ENCODE measurements at places on chromosomes 2 and 18.

GRCh38 chr2:224134003-224134734 is 95.1 kb upstream of the SERPINE2 start:
- no peaks in the 10 kb centered on the region for H3K27me3 ChIP-seq
- H3K4me3 ChIP-seq, result no peak overlapping the region
- no peak overlapping the region for H3K27ac ChIP-seq
- DNase-seq, result no peak
- no peaks in the 10 kb centered on the region for H3K4me1 ChIP-seq

GRCh38 chr2:38362232-38362631 is 14.8 kb downstream of the ATL2 start:
- no peaks in the 10 kb centered on the region for H3K36me3 ChIP-seq
- no peak overlapping the region for H3K27ac ChIP-seq
- H3K27me3 ChIP-seq, result no peaks in the 10 kb centered on the region
- no peak for DNase-seq
- peaks cover 4% of the 10 kb centered on the region for H3K4me1 ChIP-seq

DNA sequence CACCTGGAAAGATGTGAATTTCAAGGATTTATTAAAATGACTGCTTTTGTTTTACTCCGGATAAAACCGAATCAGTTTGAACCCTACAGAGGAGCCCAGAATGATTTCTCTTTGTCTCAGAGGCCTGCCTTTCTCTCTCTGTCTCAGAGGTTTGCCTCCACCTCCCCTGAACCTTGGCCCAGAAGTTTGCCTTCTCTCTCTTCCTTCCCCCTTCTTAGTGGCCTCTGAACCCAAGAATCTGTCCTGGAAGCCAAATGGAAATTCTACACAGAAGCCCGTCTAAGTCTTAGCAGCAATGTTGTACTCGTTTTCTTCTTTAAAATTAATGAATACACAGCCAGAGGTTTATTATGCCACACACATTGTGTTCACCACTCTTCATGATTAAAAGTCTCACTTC is 200.7 kb downstream of the SOCS6 start:
- H3K27ac ChIP-seq, result no peak overlapping the region
- peaks cover 7% of the 10 kb centered on the region for H3K4me1 ChIP-seq
- H3K27me3 ChIP-seq, result no peaks in the 10 kb centered on the region
- no peaks in the 10 kb centered on the region for H3K36me3 ChIP-seq
- no peak overlapping the region for H3K4me3 ChIP-seq
- DNase-seq, result no peak

- H3K4me1 ChIP-seq, result no peaks in the 10 kb centered on the region
- no peak overlapping the region for H3K4me3 ChIP-seq
- no peaks in the 10 kb centered on the region for H3K36me3 ChIP-seq
- DNase-seq, result no peak
- H3K27me3 ChIP-seq, result no peaks in the 10 kb centered on the region
- no peak overlapping the region for H3K27ac ChIP-seq
These were observed 30.6 kb downstream of the MAPRE2 start for GRCh38 chr18:35071819-35072247.

- no peaks in the 10 kb centered on the region for H3K36me3 ChIP-seq
- H3K27ac ChIP-seq, result no peak overlapping the region
- no peaks in the 10 kb centered on the region for H3K4me1 ChIP-seq
- no peaks in the 10 kb centered on the region for H3K27me3 ChIP-seq
- H3K4me3 ChIP-seq, result no peak overlapping the region
- no peak for DNase-seq
These were observed 69.8 kb downstream of the TSN start for GRCh38 chr2:121825003-121825950.

GRCh38 chr2:3644246-3644525 is 13.8 kb upstream of the ALLC start:
- no peaks in the 10 kb centered on the region for H3K36me3 ChIP-seq
- no peak for DNase-seq
- no peak overlapping the region for H3K4me3 ChIP-seq

DNA sequence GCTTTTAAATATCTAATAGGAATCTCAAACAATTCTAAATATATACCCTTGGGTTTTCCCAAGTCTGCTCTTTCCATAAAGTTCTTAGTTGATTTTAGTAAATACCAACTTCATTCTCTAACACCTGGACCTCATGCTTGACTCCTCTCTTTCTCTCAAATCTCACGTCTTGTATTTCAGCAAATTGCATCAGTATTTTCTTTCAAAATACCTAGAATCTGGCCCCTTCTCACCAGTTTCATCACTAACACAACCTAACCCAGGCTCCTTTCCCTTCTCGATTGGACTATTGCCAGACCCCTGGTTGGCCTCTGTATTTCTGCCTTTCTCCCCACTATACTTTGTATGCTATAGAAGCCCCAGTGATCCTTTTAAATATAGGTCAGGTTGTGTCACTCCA is 23.0 kb upstream of the FAM171B start:
- H3K36me3 ChIP-seq, result no peaks in the 10 kb centered on the region
- no peak overlapping the region for H3K4me3 ChIP-seq
- H3K27me3 ChIP-seq, result no peaks in the 10 kb centered on the region

DNA sequence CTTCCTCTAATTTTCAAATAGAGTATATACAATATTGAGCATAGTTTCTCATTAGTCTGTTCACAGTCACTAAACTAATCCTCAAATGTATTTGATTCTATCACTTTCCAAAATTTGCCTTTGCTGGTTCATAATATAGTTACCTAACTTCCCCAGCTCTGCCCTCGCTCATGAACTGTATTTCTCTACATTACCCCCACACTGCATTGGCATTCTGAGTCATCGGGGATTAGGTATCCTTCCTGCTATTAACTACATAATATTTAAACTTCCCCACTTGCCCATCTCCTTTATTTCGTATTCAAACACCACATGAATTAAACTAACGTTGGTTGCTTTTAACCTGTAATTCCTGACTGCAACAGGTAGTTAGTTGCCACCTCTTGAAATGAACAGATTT is 14.8 kb upstream of the CLASP1 start:
- H3K4me3 ChIP-seq, result no peak overlapping the region
- H3K27ac ChIP-seq, result no peak overlapping the region

GRCh38 chr2:170181602-170182001 is 3.7 kb downstream of the MYO3B start:
- H3K4me3 ChIP-seq, result no peak overlapping the region
- H3K27me3 ChIP-seq, result no peaks in the 10 kb centered on the region
- no peak overlapping the region for H3K27ac ChIP-seq
- no peaks in the 10 kb centered on the region for H3K36me3 ChIP-seq

DNA sequence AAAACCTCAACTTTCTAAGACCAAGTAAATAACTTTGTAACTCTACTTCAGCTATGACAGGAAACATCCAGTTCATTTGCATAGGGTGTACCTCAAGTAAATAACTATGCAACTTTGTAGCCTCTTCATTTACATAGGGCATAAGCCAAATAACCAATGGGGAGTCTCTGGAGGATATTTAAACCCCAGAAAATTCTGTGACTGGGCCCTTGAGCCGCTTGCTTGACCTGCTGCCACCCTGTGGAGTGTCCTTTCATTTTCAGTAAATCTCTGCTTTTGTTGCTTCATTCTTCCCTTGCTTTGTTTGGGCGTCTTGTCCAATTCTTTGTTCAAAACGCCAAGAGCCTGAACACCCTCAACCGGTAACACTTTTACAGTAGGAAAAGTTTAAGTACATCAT is 1112.7 kb upstream of the NRXN1 start:
- no peaks in the 10 kb centered on the region for H3K27me3 ChIP-seq
- no peaks in the 10 kb centered on the region for H3K36me3 ChIP-seq
- H3K27ac ChIP-seq, result no peak overlapping the region
- H3K4me1 ChIP-seq, result no peaks in the 10 kb centered on the region

- H3K27me3 ChIP-seq, result no peaks in the 10 kb centered on the region
- no peak overlapping the region for H3K27ac ChIP-seq
- H3K4me1 ChIP-seq, result peaks cover 28% of the 10 kb centered on the region
- no peaks in the 10 kb centered on the region for H3K36me3 ChIP-seq
- no peak overlapping the region for H3K4me3 ChIP-seq
These were observed 14.2 kb downstream of the LIMS2 start for GRCh38 chr2:127661072-127661649.

DNA sequence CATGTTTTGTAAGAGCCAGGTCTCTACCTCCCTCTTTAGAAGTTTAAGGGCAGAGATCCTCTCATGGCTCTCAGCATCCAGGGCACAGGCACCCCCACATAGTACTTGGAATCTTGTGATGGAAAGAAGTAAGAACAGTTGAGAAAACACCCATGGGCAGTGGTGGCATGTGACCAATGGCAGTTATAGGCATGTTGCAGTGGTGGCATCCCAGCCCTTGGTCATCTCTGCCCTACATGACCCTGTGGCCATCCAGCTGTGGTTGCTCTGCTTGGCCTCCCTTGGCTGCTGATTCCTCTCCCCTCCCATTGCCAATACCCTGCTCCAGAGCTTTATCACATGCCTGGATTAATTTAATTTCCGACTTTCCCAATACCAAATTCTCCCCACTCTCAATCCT is 13.3 kb upstream of the MSH2 start:
- DNase-seq, result no peak
- H3K27ac ChIP-seq, result no peak overlapping the region
- H3K4me3 ChIP-seq, result no peak overlapping the region

- no peak overlapping the region for H3K4me3 ChIP-seq
- H3K27ac ChIP-seq, result no peak overlapping the region
- H3K36me3 ChIP-seq, result no peaks in the 10 kb centered on the region
These were observed 138.2 kb downstream of the SH3RF3 start for GRCh38 chr2:109266998-109267854.

GRCh38 chr18:38322206-38322605 is 756.6 kb upstream of the CELF4 start:
- H3K4me3 ChIP-seq, result no peak overlapping the region
- no peaks in the 10 kb centered on the region for H3K36me3 ChIP-seq
- DNase-seq, result no peak
- no peaks in the 10 kb centered on the region for H3K27me3 ChIP-seq

- H3K27ac ChIP-seq, result no peak overlapping the region
- H3K36me3 ChIP-seq, result no peaks in the 10 kb centered on the region
- no peak overlapping the region for H3K4me3 ChIP-seq
- DNase-seq, result no peak
- H3K4me1 ChIP-seq, result no peaks in the 10 kb centered on the region
These were observed 9.6 kb upstream of the ALPK2 start for GRCh38 chr18:58638441-58638840.

DNA sequence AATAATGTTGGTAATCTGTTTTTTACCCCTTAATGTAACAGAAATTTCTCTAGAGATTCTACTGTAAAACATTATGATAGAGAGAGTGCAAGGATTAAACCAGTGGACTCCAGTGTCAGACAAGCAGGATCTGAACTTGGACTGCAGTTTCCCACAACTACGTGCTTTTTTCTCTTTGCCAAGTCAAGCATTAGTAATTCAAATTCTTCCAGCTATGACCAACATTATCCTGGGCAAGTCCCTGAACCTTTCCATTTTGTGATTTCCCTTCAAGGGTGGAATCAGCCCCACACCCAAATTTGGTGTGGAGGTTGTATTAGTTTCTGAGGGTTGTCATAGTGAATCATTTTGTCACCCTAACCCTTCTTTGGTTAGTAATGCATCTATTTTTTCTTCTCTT is 482.0 kb downstream of the ZNF516 start:
- H3K4me1 ChIP-seq, result no peaks in the 10 kb centered on the region
- H3K4me3 ChIP-seq, result no peak overlapping the region
- no peak overlapping the region for H3K27ac ChIP-seq
- H3K36me3 ChIP-seq, result no peaks in the 10 kb centered on the region
- no peak for DNase-seq
- no peaks in the 10 kb centered on the region for H3K27me3 ChIP-seq

DNA sequence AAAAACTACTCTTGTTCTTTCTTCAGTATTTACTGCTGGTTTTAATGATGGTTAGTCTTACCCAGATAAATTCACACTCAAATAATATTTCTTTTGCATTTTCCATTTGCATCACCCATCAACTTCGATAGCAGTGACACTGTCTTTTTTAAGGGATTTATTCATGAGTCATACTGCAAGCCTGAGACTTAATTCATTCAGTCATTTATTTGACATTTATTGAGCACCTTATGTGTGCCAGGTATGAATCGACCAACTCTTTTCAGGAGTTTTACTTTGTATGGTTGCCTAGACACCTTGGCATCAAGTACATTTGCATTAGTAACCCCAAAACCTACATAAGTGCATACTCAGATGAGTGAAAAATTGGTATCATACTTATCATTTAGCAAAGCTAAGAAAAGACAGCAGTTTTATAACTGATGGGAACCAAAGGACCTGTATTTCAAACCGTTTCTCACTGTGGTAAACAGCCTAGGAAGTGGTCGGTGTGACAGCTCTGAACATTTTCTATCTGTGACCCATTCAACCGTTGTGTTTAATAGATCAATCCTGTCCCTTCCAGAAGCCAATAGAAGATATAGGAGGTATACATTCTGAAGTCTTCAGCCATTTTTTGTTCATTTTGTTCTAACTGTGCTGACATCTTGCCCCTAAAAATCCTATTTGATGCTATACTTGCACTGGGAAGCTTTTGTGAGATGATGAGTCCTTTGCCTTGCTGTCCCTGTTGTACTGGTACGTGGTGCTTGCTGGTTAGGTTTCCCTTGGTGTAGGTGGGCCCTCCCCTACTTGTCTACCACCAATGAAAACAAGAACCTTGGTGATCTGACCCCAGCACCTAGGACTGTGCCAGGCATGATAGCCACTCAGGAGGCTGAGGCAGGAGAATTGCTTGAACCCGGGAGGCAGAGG is 484.7 kb upstream of the RAB12 start:
- no peaks in the 10 kb centered on the region for H3K4me1 ChIP-seq
- H3K27me3 ChIP-seq, result no peaks in the 10 kb centered on the region
- DNase-seq, result no peak
- no peak overlapping the region for H3K27ac ChIP-seq

DNA sequence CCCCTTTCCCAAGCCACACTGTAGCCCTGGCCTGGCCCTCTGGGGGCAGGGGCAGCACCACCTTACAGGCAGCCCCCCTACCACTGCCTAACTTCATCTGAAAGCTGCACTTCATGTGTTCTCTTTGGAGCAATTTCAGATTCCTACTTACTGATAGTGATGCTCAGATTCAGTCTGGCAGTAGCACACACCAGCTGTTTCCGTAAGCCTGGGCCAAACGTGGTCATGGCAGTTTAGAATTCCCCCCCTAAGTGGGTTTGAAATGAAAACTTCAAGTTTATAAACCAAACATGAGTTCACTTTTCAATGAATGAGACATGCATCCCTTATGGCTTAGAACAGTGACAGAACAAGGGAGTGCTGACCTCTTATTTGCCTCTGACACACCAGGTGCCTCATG is 29.4 kb downstream of the GDF7 start:
- no peak overlapping the region for H3K4me3 ChIP-seq
- no peak for DNase-seq
- H3K36me3 ChIP-seq, result no peaks in the 10 kb centered on the region
- no peak overlapping the region for H3K27ac ChIP-seq
- no peaks in the 10 kb centered on the region for H3K4me1 ChIP-seq
- H3K27me3 ChIP-seq, result no peaks in the 10 kb centered on the region

GRCh38 chr2:223591596-223591995 is 10.6 kb downstream of the SCG2 start:
- H3K36me3 ChIP-seq, result no peaks in the 10 kb centered on the region
- no peaks in the 10 kb centered on the region for H3K27me3 ChIP-seq
- no peak for DNase-seq
- H3K4me3 ChIP-seq, result no peak overlapping the region
